ENCODE measurements at places on chromosomes 2 and 18.

- DNase-seq, result no peak
These were observed 248.8 kb downstream of the MREG start for GRCh38 chr2:215764441-215765048.

GRCh38 chr2:38876407-38876806 lies 631 bp downstream of the MORN2 start:
- DNase-seq, result no peak

GRCh38 chr2:209974576-209974975 lies 27.9 kb upstream of the RPE start:
- no peak for DNase-seq

- DNase-seq, result no peak
These were observed 79.5 kb downstream of the KIF5C start for GRCh38 chr2:148954536-148954935.

DNA sequence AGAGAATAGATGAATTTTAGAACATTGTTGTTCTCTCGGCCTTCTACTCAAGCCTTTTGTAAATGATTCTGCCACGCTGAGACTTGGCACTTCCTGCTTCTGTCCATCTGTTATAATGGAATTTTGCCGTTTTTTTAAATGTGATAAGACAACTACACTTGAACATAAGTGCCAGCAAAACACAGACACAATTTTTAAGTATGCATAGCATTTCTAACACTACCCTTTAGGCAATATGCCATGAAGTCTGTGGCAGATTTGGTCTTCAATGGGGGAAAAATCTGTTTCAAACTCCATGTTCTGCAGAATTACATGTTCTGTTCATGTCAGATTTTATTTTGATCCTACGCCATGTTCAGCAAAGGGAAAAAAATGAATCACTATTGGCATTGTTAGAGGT lies 1170.7 kb upstream of the SLC39A10 start:
- DNase-seq, result no peak

DNA sequence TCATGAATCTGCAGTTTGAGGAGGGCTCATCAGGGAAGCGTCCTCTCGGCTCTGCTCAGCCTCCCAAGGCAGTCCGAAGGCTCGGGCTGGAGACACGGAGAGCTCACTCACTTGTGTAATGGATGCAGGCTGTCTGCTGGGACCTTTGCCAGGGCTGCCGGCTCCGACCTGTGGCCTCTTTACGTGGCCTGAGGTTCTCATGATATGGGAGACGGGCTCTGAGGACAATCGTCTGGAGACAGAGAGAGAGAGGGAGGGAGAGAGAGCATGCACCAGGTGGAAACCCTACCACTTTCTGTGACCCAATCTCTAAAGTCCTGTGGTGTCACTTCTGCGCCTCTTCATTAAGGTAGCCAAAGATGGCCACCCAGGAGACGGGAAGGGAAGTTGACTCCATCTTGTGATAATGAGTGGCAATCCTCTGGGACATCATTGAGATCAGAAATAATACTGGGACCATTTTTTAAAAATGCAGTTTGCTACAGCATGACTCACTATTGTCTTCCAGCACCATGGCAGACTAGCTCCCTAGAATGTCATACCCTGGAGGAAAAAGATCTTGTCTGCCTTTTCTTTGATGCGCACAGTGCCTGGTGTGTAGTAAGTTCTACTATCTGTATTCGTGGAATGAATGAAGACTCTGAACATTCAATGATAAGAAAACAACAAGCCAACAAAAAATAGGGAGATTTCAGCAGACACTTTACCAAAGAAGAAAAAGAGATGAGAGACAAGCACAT lies 60.2 kb downstream of the CD8B2 start:
- DNase-seq, result no peak

DNA sequence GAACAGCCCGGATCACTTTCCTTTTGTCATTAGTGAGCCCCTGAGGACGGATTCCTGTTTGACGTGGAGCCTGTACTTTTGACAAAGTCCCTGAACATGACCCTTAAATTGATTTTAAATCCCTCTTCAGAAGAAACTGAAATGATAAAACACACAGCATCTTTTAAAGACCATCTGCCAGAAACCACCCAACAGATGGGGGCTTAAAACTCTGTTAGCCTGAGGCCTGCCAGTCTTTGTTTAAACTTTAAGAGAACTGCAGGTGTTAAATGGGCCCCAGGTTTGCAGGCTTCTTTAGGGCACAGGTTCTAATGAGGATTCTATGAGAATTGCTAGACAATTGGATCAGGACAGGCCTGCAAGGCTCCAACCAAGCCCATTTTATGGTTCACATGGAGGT lies 177.9 kb downstream of the ALK start:
- no peak for DNase-seq

GRCh38 chr2:68185541-68186164 lies 28.0 kb downstream of the PNO1 start:
- DNase-seq, result peak; percentile 30

GRCh38 chr2:45778720-45779171 lies 127.3 kb downstream of the PRKCE start:
- DNase-seq, result no peak

- no peak for DNase-seq
These were observed 164.5 kb downstream of the TDRD15 start for GRCh38 chr2:21288299-21288698.

- DNase-seq, result no peak
These were observed 18.4 kb downstream of the ATOH8 start for GRCh38 chr2:85772019-85772745.

DNA sequence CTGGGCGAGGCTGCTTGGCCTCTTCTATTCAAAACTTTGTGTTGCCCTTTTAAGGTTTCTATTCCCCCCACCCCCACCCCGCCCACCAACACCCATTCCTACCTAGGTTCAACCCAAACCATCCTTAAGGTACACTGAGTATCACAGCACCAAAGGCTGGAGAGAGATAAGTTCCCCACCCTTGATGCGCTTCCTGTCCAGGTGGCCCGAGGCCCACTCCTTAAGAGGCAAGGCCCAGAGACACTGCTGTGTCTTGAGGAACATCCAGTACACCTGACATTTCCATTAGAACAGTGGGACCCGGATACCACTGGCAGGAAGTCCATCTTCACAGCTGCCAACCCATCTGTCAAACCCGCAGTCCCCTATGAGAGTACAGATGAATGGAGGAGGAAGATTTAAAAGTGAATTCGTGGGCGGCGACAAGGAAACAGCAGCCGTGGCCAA lies 277 bp upstream of the INPP1 start:
- no peak for DNase-seq

GRCh38 chr2:5482929-5483331 lies 209.3 kb upstream of the SOX11 start:
- no peak for DNase-seq

GRCh38 chr2:200367155-200367554 lies 60.7 kb downstream of the SPATS2L start:
- DNase-seq, result no peak

GRCh38 chr2:156779416-156780120 lies 343.4 kb downstream of the GPD2 start:
- DNase-seq, result no peak

DNA sequence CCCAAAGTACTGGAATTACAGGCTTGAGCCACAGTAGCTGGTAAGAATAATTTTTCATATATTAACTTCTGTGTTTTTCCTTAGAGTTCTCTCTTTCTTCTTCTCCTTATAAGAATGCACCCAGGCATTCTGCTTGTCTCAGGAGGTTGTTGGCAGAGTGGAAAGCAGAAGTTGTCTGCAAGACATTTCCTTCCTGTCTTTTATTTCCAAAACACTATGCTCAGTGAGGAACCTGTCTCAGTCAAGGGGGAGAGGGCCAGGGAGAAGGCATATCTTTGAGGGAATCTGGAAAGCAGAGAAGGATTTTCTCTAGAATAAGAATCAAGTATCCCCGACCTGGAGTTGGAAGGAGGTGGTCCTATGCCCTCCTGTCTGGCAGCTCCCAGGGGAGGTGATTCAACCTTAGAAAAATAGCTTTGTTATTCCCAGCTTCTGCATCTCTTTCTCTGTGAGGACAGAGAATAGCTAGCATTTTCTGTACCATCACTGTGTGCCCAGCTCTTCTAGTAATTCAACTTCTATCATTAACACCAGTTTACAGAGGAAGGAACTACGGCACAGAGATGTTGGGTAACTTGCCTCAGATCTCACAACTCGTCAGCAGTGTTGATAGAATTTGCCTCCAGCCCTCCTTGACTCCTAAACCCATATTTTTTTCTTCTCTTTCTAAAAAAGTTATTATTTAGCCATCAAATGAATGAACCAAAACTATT lies 3.8 kb upstream of the LPIN2 start:
- no peak for DNase-seq

Measured in GM12891 (cell line).